Cardiac septum (tissue), 1 donor: ENCODE measurements at places on chromosomes 3 and 15. TPM values are rescaled to one million over a fixed set of nuclear protein-coding genes. Genes with fewer than 3 reads are reported as not detected.

GRCh38 chr15:58762731-58763130 is 8.4 kb upstream of the MINDY2 start:
- no peak for DNase-seq

The ANKRD63 gene
- not detected for total RNA-seq

DNA sequence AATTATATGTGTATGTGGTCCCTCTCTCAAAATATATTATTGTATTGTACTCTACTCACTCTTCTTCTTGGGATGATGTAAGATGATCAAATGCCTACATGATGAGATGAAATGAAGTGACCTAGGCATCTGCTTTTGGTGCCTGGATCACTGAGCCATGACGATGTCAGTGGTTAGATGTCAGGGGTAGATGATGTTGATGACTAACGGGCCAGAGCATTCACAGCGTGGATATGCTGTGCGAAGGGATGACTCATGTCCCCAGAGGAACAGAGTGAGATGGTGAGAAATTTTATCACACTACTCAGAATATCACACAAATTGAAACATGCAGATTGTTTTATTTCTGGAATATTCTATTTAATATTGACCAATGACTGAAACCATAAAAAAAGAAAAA is 233.9 kb upstream of the CADM2 start:
- no peak for DNase-seq

DNA sequence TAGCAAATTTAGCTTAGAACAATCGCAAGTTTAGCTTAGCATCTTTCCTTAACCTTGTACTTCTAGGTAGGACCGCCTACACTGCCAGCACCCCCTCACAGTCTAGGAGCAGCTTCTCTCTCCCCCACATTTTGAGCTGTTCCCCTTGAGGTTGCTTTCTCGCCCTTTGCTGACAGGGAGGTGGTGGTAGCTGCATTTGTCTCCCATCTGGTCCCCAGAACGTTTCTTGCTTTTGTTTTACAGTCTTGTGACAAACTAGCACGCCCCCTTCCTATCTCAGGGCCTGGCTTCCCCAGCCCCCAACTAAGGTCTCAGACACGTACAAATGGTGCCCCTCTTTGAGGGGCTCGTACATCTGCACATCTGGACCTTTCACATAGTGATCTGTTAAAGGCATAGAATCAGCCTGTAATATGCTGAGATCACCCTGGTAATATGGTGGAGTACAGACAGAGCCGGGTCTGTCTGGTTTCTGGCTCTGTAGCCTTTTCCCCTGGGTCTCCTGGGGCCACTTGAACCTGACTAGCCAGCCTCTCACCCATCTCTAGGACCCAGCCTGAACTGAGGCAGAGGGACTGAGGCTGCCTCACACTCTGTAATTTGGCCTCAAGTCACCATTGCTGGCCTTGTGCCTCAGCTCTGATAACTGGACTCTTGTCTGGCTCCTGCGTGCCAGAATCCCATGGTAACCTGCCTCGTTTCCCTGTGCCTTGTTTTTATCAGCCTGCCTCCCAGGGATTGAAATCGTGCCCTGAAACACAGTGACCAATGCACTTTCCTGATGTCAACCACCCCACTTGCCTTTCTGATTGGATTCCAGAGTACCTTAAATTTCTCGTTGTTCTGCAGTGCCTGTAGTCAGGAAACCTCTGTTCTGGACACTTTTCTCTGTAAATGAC is 27.7 kb downstream of the CRTC3 start:
- peak; percentile 88 for DNase-seq

The HTR3C gene
- total RNA-seq: not detected

- no peak for DNase-seq
These were observed 245.7 kb upstream of the RORA start for GRCh38 chr15:61474796-61475195.

The SLC22A14 gene
- 0.24 TPM for total RNA-seq

The ST8SIA2 gene
- 10.1 TPM for total RNA-seq

- no peak for DNase-seq
These were observed 2.8 kb downstream of the SQOR start for GRCh38 chr15:45637552-45638033.

DNA sequence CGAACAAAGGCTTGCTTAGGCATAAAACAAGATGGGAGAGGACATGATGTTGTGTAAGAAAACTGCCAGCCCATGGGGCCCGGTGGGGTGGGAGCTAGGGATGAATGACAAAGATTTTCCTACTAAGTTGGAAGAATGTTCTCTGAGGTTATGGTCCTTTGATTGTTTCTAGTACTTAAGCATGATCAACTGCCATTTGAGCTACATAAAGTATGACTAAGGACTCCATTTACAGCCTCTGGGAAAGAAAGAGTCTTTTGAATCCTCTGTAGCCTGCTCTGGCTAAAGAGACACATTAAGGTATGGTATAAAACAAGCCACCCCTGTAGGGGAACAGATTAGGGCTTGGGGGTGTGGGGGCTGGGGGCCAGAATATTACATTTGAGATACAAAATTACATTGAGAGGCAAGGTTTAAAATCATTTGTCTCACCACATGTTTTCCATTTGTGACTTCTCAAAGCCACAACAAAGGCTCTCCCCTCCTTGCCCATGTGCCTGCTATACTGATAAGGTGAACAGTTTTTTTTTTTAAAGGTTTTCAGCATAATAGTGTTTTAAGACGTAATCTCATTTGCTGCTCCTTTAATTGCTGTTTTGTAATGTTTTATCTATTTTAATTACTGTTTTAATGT is 323.4 kb downstream of the CHST2 start:
- no peak for DNase-seq

DNA sequence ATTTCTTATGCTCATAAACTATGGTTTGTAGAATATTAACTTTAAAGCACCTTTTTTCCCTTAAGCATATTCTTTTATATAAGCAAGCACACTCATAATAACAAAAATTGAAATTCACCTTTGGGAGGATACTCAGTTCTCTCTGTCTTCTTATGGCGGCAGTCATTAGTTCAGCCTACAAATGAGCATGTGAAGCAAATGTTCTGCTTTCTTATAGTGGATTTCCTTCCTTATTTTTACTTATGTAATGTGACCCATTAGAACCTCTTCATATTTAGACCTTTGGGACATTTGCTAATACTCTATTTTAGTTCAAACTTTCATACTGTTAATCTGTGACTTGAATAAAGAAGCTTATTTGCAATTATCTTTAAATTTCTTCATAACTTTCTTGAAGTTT is at the start of gene P2RY13:
Gene P2RY13, minus strand, starts transcription at position 187 of the 400 bp plus-strand sequence. Its CDS starts 21 bp downstream, at position 166.
- no peak for DNase-seq

DNA sequence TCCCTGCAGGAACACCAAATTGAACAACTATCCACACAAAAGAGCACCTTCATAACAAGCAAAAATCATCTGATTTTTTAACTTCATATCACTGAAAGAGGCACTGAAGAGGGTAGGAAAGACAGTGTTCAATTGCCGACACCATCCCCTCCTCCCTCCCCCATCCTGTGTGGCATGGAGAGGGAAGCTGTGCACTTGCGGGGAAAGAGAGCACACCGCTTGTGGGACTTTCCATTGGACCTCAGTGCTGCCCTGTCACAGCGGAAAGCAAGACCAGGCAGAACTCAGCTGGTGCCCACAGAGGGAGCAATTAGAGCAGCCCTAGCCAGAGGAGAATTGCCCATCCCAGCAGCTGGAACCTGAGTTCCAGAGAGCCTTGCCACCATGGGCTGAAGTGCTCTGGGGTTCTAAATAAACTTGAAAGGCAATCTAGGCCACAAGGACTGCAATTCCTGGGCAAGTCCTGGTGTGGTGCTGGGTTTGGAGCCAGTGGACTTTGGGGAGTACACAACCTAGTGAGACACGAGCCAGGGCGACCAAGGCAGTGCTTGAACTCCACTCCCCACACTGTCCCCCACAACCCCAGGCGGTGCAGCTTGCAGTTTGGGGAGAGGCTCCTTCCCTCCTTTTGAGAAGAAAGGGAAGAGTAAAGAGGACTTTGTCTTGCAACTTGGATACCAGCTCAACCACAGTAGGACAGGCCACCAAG is 27.0 kb downstream of the PEAK1 start:
- no peak for DNase-seq

- DNase-seq: no peak
These were observed 5.2 kb downstream of the C3orf49 start for GRCh38 chr3:63824309-63824708.

- no peak for DNase-seq
These were observed 5.8 kb downstream of the MAP2K5 start for GRCh38 chr15:67548236-67548852.

The GOLGA6B gene
- total RNA-seq: not detected

The CD200R1 gene
- total RNA-seq: 0.51 TPM

- DNase-seq: no peak
These were observed 483.2 kb downstream of the RBMS3 start for GRCh38 chr3:29764041-29764440.

The HTR3E gene
- not detected for total RNA-seq

DNA sequence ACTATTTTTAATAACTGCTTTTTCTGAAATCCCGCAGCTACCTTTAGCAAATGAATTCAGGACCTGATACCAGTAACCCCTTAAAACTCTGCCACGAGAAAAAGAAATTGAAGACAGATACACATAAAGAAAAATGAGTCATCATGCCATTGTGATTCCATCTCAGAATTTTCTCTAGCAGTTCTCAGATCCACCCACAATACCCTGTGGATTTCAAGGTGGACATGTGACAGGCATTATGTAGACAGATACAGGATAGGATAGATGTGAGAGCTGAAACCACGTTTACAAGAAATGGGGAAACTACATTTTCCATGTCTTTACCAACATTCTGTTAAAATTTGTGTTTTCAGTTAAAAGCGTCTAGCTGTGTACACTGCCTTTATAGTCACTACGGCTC is 291.9 kb upstream of the NR2F2 start:
- no peak for DNase-seq

GRCh38 chr3:108222853-108223565 is 785 bp upstream of the IFT57 start:
- no peak for DNase-seq

The ROPN1 gene
- total RNA-seq: not detected

DNA sequence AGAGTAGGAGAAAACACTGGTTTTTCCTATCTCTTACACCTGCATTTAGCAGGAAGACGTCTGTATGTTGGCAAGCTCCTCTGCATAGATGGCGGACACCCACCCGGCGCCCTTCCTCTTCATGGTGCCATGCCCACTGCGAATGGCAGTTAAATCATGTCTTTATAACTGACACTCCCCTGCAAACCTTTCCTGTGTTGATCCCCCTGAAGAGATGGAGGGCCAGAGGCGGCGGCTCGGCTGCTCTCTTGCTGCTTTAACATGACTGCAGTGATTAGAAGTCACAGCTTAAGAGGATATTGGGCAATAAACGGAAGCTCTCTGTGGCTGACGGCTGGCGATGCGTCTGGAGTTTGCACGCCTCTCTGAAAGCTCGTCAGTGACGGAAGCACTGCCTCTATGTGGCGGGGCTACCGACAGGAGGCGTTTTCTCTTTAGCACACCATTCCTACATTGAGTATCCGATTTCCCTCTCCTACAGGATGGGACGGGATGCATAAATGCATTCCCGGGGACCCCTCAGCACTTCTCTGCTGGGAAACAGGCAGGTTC is 25.5 kb upstream of the SNRPA1 start:
- DNase-seq: no peak
